Stimulated activated CD8-positive, alpha-beta memory T cell treated with anti-CD3 and anti-CD28 coated beads, Interleukin-2, amount 100 ng/mL, for 48 hours (primary cell): ENCODE measurements at places on chromosomes 2 and 18.

DNA sequence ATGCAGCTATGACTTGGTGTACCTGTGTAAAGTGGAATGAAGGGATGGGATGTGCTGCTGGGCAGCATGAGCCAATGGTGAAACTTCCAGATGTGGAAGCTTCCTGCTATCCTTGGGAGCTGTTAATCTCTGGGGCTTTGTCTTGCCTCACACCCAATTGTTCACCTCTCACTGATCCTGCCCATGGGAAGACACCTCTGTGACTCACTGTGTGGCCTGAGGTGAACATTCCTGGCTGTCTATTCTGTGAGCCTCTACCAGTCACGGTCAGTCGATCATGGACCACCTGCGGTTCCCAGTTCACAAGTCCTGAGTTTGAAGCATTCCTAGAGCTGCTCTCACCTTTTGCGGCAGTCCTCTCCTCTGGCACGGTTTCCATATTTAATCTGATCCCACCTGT is 12.1 kb downstream of the NEURL3 start:
- DNase-seq: no peak

DNA sequence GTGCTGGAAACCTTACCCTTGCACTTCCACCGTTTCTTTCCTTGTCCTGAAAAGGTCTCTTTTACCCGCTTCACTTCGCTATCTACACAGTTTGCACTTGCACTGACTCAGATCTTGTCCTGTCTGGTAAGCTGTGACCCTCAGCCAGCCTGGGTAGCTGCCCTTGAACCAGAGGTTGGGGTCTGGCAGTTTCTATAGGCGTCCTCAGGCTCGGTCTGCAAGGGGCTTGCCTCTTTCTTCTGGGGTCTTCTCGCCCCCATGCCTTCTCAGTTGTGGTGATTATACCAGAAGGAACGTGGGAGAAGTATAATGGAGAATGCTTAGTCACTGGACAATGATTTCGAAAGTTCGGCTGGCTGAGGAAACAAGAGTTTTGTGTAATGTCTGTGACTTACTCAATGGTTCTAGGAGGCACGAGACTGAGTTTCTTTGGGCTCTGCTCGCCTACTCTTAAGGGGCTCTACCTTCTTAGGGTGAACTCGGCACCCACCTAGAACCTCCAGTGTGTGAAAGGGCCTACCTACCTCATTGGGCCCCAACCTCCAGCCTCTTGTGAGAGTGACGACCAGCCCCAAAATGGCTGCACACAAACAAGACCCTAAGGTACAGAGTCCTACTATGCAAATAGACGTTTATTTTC is 6.9 kb upstream of the STAT1 start:
- DNase-seq: no peak

DNA sequence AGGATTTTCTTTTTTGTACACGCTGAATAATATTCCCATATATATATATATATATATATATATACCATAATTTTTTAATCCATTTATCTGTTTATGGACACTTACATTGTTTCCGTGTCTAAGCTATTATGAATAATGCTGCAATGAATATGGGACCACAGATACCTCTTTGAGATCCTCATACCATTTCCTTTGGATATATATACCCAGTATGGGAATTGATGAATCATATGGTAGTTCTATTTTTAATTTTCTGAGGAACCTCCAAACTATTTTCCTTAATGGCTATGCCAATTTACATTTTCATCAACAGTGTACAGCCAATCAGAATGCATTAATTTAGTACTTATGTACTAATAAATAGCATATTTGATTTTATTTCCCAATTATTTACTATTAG is 53.1 kb downstream of the MERTK start:
- no peak for DNase-seq

- DNase-seq: no peak
These were observed 240.4 kb downstream of the PLCL1 start for GRCh38 chr2:198044777-198045176.

GRCh38 chr2:19851116-19851695 is 50.6 kb downstream of the TTC32 start:
- no peak for DNase-seq

GRCh38 chr2:240561325-240561971 is 1.3 kb downstream of the DUSP28 start:
- no peak for DNase-seq

- DNase-seq: no peak
These were observed 767 bp downstream of the RHOB start for GRCh38 chr2:20447437-20448245.

- DNase-seq: no peak
These were observed 54.3 kb upstream of the PKDCC start for GRCh38 chr2:41993435-41993925.

DNA sequence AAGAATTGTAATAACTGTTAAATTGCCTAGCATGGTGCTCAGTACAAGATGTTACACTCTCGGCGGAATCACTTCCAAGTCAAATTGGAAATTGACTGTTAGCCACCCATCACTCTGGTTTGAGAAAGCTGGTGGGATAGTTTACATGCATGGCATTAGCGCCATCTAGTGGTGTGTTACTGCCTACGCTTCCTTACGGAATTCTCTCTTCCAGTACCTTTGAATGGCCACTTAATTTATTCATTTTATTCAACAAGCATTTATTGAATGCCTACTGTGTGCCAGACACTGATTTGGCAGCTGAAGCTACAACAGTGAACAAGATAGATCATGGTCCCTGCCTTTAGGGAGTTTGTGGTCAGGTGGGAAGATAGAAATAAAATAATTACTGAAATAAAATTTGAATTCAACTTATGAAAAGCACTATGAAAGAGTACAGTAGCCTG is 171.2 kb downstream of the TMEM247 start:
- DNase-seq: peak; percentile 34

- DNase-seq: no peak
These were observed 63.4 kb downstream of the SLC66A2 start for GRCh38 chr18:79888016-79888415.

- DNase-seq: no peak
These were observed 1337.9 kb upstream of the CHAC2 start for GRCh38 chr2:52429740-52430139.

GRCh38 chr2:98608962-98609604 is 694 bp downstream of the UNC50 start:
- DNase-seq: no peak

- no peak for DNase-seq
These were observed 166.2 kb downstream of the ALK start for GRCh38 chr2:29755233-29755632.

DNA sequence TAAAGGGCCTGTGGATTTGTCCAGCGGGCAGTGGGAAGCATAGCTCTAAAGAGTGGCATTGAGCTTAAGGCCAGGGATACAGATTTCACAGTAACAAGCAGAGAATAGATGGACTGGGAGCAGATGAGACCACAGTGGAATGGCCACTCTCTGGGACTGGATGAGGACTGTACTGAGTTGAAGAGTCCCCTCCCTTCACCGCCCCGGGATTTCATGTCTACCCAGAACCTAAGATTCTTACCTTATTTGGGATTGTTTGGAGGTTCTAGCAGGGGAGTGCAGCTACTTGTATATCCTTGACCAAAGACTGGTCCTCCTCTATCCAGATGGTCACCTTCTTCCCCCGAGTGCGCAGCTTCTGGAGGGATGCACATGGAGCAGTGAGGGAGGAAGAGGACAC is 28.0 kb upstream of the EFEMP1 start:
- no peak for DNase-seq

GRCh38 chr2:215590010-215590745 is 154.3 kb upstream of the FN1 start:
- no peak for DNase-seq

DNA sequence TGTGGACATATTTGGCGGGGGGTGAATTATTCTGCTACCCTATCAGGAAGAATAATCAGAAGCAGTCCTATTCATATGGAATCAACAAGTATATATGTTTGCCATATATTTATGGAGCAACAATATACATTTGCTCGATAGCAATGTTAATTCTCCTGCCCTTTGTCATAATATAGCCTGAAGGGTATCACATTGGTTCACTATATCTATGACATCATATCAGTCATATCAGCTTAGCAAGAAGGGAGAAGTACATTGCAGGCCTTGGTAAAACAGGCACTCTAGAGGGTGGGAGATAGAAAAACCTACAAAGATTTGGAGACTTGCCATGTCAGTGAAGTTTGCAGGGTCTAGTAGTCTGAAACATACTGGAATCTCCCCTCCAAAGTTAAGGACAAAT is 128.4 kb downstream of the ATL2 start:
- DNase-seq: no peak

- DNase-seq: peak; percentile 55
These were observed at the start of gene RAB27B for GRCh38 chr18:54828281-54828881. TSS of gene RAB27B (plus strand) at chr18:54828477. CDS start at chr18:54877586, 49,109 bp downstream.

GRCh38 chr2:200453853-200454534 is 55.9 kb downstream of the KCTD18 start:
- no peak for DNase-seq

- peak; percentile 23 for DNase-seq
These were observed 136.0 kb downstream of the INSIG2 start for GRCh38 chr2:118223992-118224894.

DNA sequence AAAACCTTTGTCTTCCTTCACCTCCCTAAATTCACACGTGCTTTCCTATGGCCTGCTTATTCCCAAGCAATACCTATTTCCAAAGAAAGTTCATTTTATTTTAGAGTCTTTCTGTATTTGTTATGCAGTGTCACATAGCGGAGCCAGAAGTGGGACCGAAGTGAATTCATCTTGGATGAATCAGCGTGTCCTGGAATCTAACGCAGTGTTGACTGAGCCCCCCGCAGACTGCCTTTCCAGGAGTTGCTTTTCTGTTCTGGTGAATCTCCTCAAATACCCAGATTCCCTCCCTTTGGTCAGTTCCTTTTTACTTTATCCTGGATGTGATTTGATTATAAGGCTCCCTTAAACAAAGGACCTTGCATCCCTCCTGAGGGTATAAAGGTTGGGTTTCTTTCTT is 10.8 kb downstream of the ALPP start:
- no peak for DNase-seq

DNA sequence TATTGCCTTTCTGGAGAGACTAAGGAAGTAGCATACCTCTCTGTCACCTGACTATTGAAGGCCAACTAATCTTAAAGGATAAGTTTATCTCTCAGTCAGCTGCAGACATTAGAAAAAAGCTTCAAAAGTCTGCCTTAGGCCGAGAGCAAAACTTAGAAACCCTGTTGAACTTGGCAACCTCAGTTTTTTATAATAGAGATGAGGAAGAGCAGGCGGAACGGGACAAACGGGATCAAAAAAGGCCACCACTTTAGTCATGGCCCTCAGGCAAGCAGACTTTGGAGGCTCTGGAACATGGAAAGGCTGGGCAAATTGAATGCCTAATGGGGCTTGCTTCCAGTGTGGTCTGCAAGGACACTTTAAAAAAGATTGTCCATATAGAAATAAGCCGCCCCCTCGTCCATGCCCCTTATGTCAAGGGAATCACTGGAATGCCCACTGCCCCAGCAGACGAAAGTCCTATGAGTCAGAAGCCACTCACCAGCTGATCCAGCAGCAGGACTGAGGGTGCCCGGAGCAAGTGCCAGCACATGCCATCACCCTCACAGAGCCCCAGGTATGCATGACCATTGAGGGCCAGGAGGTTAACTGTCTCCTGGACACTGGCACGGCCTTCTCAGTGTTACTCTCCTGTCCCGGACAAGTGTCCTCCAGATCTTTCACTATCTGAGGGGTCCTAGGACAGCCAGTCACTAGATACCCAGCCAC is 61.5 kb upstream of the FAM98A start:
- no peak for DNase-seq

DNA sequence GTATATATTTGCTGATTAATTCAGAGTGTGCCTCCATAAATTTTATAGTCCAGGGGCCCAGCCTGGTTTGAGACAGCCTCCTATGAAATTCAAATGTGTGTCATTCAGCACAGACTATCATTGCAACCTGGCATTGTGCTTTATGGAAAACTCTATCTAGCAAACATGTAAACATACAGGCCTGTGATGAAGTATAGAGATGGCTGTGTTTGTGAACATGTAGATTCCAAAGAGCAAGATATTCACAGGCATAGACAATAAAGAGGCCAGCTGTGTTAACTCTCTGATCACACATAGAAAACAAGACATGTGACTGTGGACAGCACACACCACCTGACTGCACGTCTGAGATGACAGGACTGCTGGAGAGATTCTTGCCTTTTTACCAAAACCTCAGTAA is 297.9 kb downstream of the EN1 start:
- DNase-seq: no peak

GRCh38 chr2:238716585-238716984 is 131.3 kb upstream of the TWIST2 start:
- DNase-seq: no peak

GRCh38 chr2:51410331-51410730 is 378.4 kb upstream of the NRXN1 start:
- no peak for DNase-seq

DNA sequence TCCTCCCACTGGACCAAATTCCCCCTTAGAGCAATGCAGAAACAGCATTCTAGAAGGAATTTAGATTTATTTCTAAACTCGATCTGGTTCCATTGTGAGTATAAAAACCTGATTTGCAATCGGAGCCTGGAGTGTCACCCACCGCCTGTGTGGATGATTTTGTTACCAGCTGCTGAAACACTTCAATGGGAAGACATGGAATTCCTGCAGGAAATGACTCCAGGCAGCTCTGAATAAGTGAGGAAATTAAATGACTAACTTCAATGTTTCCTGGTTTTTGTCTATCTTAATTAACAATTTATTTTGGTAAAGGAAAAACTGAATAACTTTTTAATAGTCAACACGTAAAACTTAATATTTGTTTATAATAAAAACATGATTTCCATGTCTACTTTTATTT is 19.3 kb downstream of the CTAGE1 start:
- DNase-seq: no peak

DNA sequence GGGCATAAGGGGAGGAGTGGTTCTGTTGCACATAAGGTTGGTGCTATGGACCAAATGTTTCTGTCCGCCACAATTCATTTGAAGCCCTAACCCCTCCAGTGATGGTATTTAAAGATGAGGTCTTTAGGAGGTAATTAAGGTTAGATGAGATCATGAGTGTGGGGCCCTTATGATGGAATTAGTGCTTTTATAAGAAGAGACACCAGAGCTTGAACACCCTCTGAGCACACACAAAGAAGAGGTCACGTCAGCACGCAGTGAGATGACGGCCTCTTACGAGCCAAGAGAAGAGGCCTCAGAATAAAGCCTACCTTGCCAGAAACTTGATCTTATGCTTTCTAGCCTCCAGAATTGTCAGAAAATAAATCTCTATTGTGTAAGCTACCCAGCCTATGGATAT is 386.4 kb upstream of the CYRIA start:
- no peak for DNase-seq

DNA sequence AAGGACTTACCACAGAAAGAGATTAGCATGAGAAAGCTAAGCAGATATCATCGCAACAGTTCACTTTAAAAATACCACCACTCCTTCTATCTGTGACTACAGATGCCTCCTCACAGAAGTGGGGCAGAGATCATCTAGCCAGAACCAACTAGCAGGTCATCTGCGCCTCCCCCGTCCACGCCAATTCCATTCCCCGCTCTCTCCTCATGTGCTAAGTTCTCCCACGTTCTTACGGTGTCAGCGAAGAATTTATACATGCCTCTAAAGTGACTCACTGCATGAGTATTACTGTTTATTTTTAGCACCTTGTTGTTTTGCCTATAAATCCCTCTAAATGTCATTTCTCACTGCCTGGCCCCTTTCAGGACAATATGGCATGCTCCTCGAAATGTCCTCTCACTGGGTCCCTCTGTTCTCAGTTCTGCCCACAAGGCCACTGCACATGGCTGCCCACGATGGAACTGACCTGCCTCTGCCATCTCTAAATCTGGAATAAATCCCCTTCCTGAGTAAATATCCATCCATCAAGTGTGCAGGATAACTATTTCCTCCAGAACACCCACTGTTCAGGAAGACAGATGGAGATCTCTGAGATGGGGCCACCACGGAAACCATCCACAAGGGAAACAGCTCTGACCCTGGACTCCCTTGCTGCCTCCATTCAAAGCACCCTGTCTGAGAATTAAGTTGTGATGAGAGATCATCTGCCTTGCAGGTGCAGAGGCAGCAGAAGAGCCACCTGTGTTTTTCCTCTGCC is 137.7 kb downstream of the IRS1 start:
- DNase-seq: no peak
